BJ (cell line): ENCODE measurements at places on chromosomes 5 and 9.

GRCh38 chr5:52657247-52657645, 130.5 kb upstream of the ITGA1 start:
- no peak for DNase-seq

- no peak for DNase-seq
These were observed 205.0 kb upstream of the IER5L start for GRCh38 chr9:129383019-129383560.

DNA sequence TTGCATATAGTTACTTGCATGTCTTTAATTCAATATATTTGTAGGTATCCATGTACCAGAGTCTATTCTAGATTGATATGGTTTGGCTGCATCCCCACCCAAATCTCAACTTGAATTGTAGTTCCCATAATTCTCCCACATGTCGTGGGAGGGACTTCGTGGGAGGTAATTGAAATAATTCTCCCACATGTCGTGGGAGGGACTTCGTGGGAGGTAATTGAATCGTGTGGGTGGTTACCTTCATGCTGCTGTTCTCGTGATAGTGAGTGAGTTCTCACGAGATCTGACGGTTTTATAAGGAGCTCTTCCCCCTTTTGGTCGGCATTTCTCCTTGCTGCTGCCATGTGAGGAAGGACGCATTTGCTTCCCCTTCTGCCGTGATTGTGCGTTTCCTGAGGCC, 16.5 kb downstream of the FBXL7 start:
- no peak for DNase-seq

- DNase-seq = no peak
These were observed 32.5 kb downstream of the TSTD2 start for GRCh38 chr9:97600531-97601227.

DNA sequence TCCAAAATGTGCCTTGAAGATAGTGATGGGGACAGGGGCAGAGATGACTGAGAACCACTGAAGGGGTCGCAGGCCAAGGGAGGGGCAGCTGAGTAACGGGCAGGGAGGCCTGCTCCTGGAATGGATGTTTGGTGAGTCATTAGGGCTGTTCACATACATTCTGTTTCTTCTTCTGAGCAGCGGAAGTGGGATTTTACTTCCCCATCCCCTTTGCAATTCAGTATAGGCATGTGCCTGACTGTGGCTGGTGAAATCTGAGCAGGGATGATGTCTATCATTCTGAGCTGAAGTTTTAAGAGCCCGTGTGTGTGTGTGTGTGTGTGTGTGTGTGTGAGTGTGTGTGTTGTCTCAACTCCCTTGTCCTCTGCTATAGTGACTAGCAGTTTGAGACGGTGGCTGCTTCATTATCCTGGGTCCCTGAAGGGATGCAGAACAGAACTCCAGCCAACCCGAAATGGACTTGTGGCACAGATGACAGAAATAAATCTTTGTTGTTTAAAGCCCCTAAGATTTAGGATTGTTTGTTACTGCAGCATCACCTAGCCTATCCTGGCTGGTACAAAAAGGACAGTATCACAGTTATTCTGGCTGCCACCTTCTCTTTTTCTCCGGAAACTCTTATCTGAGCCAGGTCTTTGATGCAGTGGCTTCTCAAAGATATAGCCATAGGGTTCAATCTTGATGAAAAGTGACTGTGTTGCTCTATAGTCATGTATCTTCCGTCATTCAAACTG, 29.2 kb upstream of the TGFBI start:
- no peak for DNase-seq

DNA sequence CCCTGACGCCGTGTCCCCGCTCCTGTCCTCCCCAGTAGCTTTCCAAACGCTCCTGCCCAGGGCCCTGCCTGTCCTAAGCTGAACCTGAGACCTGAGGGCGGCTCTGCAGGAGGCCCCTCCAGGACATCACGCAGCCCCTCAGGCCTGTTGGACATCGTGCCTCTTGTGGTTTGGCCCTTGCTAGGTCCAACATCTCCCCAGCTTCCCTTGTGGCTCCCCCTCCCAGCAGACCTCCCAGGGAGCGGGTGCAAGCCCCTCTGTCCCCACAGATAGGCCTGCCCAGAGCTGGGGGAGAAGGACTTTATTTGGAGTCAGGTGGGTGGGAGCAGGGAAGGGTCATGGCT, 4.1 kb downstream of the OBP2B start:
- no peak for DNase-seq

- no peak for DNase-seq
These were observed 27.4 kb upstream of the TMC1 start for GRCh38 chr9:72494051-72494450.

DNA sequence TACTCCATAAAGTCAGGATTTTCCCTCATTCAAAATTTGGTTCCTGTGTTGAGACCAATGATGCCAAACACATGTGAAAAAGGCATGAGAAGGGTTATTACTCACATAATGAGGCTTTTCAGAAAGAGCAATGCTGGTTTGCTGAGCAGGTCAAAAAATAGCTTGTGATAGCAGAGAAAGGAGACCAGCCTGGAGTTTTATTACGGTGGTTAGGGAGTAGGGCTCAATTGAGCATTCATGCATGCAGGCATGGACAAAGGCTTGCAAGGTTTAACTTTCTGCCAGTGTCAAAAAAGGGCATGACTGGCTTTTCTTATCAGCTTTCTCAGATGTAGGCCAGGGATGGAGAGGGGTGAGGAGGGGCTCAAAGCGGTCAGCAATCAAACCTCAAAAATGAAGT, 628.3 kb downstream of the DNAH5 start:
- DNase-seq = no peak

DNA sequence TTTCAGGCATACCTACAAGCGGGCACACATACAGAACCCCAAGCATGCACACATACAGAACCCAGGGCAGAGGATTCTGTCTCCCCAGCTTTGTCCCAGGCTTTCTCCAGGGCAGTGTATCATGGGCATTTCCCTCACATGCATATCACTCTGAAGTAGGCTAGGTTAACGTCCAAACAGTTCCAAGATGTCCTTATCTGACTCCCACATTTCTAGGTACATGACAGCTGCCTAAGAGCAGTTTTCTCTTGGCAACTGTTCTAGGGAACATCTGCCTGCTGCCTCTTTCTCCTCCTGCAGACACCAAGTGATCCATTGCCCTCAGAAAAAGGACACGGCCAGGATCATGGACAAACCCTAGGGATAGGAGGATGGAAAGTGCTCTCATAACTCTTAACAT, 84.9 kb upstream of the NR3C1 start:
- DNase-seq = no peak

DNA sequence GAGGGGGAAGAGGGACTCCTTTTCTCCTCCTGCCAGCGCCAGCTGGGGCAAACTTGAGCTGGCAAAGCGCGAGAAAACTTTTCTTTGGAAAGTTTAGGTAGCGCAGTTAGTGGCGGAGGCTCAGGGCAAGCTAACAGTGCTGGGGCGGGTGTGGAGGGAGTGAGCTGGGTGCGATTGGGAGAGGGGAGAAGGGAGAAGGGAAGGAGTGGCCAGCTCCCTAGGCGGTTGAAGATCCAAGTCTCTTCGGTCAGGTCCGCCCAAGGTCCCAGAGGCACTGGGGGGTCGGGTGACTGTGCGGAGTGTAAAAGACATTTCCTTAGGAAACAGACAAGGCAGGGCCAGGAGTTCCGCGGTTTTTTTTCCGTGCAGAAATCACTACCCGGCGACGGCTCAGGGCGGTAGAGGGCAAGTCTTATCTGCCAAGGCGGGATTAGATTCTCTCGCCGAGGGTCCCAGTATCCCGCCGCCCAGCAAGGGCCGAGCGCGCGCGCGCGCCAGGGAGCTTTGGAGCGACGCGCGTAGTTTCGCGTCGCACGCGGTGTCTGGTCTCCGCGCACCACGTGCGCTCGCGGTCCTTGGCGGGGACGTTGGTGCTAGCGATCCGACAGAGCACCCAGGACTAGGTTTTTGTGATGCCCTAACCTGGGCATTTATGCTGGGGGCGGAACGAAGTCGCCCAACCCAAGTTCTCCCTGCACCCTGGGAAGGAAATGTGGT, 33.6 kb upstream of the NFIB start:
- no peak for DNase-seq

DNA sequence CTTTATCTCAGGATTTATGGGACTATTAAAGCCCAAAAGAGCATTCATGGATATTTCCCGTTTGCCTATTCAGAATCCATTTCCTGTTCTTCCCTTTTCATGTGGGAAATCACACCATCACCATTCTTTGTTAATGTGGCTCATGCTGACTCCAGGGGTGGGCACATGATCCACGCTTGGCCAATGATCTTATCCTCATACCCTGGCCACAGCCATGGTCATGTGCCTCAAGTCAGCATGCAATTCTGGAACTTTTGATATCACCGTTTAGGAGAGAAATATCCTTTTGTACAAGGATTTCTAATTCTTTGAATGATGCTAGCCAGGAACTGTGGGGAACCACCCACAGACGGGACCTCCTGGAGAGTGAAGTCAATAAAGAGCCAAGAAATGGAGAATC, 272.2 kb downstream of the PRELID2 start:
- no peak for DNase-seq

DNA sequence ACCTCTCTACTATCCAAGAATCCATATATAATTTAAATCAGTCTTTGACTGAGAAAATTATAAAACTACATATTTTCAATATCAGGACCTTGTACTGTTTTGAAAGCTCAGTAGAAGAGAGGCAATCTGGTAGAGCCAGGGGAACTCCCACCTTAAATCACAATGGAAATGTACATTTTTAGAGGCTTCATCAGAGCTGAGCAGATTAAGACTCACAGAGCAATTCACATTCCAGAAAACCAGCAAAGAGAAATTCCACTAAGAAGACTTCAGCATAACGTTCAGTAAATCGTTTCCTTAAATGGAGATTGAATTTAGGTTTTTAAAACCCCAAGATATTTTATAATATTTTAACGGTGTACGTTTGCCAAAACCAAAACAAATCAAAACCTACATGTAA, 227.8 kb upstream of the TRPM3 start:
- DNase-seq = peak; percentile 47

DNA sequence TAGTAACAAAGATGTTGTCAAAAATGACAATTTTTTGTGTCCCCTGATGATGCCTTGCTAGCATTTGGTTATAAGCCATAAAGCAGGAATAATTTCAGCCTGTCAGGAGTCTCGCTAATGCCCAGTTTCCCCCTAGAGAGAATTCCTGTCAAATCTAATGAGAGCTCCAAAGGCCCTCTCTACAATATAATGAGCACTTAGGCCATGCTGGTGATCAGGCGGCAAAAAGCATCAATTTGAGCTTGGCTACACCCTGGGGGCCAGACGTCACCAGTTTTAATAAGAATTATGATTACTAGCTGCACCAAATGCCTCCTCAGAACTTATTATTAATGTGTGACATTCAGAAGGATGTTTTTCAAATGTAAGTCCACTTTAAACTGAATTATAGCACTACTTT, 6.1 kb downstream of the TLE1 start:
- DNase-seq = no peak

DNA sequence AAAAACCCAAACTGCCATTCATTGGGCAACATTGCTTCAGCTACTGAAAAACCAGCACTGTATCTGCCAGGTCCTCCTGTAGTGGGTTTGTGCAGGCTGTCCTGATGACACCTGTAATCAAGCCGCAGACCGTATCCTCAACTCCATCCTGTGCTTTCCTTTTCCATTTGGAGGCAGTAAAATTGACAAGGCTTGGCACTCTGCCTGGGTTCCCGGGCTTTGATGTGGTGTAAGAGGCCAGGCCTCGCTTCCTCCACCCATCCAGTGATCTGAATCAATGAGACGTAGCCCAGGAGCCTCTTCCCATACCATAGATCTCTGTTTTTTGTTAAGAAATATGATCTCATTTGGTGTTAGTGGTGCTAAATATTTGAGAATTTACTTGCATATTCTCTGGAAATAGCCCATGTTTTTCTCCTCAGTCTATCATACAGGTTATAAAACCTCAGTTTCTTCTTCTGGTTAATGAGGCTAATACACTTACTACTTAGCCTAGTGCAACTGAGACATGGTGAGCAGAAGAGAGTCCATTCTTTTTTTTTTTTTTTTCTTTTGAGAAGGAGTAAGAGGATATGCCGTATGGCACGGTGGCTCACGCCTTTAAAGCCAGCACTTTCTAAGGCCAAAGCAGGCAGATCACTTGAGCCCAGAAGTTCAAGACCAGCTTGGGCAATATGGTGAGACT, 34.8 kb downstream of the LSM11 start:
- DNase-seq = peak; percentile 4

GRCh38 chr5:159419576-159419975, 89.3 kb upstream of the IL12B start:
- no peak for DNase-seq

GRCh38 chr5:91126888-91127287, 256.2 kb downstream of the ARRDC3 start:
- no peak for DNase-seq

DNA sequence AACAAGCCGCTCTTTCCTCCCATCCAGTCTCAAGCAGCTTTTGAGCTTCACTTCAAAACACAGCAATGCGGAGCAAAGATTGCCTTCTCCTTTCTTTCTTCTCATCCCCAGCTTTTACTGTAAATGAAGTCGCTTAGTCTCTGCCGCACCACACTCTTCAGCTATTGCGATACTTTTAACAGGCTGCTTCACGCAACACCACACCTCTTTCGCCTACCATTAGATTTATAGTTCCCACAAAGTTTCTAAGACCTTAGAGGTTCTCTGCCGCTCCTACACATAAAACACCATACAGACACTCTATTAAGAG, 711 bp downstream of the PGGT1B start:
- DNase-seq = no peak

DNA sequence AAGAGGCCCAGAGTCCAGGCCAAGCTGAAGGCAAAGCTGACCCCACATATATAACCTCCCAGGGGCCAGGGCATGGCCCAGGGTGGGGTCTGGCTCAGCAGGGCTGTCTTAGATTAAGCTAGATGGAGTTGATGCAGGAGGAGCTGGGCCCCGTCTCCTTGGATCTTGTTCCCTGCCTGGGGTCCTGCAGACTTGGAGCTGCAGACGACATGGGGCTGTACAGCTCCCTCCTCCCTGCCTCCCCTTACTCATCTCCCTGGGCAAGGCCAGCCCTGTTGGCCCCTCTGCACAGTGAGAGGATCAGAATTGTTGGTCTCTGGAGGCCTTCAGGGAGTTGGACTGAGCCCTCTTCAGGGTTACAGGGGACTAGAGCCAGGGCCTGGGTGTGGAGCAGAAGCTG, 134.9 kb downstream of the RGS3 start:
- DNase-seq = no peak

DNA sequence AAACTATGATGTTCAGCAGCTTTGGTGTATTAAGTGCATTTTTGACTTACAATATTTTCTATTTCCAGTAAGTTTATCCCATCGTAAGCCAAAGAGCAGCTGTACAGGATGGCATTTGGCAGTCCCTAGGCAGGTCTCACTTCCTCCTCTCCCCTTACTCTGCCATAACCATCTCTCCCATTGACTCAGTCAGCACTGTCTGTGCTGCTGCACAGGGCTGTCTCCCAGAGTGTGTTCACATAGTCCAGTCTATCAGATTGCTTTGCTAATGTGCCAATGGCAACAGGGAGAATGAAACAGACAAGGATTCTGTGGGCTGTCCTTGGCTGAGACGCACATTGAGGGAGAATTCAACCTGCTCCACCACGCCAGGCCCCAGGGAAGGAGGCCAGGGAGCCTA, 47.0 kb upstream of the CAST start:
- no peak for DNase-seq
